ENCODE measurements at places on chromosomes 16 and 17.

DNA sequence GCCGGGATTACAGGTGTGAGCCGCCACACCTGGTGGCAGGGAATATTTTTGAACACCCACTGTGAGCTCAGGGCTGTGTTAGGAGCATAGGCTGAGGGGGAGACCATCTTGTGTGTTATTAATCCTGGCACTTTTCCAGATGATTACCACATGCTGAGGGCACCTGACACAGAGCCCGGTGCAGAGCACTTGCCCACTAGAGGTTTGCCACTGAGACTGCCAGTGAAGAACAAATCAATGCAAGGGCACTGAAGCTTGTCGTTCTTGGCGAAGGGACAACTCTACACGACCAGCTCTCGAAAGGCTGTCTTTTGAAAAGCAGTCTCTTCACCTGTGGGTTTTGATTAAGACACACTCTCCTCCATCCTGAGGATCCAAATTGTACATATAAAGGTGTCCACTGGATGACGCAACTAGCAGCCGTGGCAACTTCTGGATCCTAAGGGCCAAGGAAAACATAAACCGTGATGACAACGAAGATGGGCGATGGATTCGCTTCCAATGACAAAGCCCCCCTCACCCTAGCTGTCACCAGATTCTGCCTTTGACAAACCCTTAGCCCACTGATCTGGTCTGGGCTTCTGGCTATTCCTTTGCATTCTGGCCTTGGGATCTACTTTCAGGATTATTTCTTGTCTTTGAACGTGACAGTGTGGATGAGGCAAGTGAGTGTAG lies 28.7 kb downstream of the WIPI1 start:
- DNase-seq = no peak

DNA sequence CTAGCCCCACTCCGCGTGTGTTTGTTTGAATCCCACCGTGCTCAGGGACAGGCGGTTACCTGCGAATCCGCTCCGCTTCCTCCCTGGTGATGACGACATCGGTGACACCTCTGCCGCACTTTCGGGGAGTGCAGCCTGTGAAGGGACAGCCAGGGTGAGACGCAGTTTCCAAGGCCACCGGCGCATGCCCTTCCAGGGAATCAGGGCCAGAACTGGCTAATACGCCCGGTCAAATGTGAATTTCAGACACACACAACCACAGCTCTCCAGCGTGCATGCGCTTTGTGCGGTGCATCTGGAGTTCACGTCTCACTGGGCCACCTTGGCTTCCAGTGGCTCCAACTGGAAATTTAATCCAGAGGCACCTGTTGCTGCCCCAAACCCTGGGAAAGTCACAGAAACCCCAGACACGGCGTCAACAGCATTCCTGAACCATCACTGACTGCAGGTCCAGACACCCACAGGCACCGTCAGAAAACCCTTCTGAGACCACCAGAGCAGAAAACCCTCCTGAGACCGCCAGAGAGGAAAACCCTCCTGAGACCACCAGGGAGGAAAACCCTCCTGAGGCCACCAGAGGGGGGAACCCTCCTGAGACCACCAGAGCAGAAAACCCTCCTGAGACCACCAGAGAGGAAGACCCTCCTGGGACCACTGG lies 6.6 kb upstream of the HEXD start:
- DNase-seq = no peak

- DNase-seq = no peak
Measured at GRCh38 chr17:29078183-29079045, 35.5 kb downstream of the PIPOX start.

DNA sequence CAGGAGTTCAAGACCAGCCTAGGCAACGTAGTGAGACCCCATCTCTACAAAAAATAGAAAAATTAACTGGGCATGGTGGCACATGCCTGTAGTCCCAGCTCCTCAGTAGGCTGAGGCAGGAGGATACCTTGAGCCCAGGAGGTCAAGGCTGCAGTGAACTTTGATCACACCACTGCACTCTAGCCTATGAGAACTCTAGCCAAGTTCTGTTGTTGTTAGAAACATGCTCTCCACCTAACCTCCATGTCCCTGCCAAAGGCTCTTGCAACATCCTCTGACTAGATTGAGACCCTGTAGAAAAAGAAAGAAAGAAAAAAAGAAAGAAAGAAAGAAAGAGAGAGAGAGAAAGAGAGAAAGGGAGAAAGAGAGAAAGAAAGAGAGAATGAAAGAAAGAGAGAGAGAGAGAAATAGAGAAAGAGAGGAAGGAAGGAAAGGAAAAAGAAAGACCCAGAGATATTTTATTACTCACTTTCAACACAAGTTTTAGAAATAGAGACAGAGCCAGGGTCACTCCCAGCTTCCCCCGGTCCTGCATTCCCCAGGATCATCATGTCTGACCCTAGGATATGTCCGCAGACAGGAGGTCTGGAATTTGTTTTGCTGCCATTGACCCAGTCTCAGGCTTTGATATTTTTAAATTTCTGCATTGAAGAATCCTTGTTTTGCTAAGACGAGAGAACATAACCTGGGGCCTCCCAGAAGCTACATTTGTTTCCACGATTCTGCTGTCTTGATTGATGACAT lies 376.5 kb upstream of the CDH5 start:
- no peak for DNase-seq

GRCh38 chr16:56980792-56981724 lies 8.3 kb upstream of the NLRC5 start:
- DNase-seq = no peak

DNA sequence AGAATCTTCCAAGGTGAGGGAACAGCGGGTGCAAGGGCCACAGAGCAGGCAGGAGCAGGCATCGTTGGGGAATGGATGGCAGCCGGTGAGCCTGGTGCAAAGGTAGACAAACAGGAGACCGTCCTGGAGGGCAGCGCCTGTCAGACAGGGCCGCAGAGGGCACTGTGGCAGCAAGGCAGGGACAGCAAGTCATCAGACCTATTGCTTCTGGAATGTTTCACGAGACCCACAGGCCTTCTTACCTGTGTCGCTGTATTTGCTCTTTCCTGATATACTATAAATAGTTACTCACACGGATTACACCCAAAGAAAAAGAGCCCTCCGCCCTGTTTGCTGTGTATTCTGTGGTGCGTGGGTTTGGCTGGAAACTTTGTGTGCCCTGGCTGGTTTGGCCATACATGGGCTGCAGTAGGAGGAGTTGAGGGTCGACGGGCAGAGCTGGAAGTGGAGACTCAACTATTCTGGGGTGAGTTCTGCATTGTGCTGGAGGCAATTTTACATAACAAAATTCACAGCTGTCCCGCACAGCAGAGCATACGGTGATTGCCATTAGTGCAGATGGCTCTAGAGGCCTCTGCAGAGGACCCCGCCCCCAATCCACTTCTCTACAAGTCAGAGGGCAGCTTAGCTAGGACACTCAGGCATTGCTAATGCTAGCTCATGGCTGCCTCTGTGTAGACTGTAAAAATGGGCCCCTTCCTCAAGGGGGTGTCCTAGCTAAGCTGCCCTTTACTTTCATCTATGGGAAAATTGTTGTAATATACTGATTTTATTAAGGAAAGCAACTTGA lies 18.6 kb upstream of the POLR3E start:
- DNase-seq = no peak
